Activated T-cell treated with anti-CD3 and anti-CD28 coated beads, Interleukin-2, amount 50 U/mL, for 4 hours (primary cell): ENCODE measurements at places on chromosomes 5 and 9. TPM values are rescaled to one million over a fixed set of nuclear protein-coding genes. Genes with fewer than 3 reads are reported as not detected.

DNA sequence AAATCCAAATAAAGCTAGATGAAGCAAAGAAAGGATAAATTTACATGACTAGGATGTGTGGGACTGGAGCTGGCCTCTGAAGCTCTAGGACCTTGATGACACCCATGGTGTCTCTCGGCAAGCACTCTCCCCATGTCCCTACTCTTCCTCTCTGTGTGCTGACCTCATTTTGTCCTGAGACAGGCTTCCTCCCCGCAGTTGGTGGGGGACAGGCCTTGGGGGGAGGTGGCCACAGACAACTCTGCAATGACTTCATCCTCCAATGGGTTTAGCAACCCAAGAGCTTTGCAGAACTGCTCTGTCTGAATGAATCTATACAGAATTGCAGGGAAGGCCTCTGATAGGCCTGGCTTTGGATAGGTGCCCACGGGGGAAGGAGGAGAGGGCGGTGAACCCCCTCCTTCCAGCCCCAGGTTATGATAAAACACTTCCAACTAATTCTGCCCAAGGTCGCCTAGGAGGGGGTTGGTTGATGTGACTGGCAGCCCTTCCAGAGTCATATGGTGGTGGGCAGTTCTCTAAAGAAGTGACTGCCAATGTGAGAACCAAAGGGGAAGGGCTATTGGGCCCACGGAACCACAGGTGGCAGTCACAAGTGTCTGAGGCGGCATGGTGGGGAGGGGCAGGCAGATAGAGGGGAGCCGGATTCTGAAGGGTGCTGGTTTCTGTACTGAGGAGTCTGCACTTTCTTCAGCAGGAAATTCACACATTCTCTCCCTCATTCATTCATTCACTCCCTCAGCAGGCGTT, 6.0 kb downstream of the SLC6A7 start:
- DNase-seq = no peak

GRCh38 chr5:24623031-24623430, 21.7 kb downstream of the CDH10 start:
- no peak for DNase-seq

GRCh38 chr5:146475190-146475780, 28.2 kb downstream of the TCERG1 start:
- no peak for DNase-seq

DNA sequence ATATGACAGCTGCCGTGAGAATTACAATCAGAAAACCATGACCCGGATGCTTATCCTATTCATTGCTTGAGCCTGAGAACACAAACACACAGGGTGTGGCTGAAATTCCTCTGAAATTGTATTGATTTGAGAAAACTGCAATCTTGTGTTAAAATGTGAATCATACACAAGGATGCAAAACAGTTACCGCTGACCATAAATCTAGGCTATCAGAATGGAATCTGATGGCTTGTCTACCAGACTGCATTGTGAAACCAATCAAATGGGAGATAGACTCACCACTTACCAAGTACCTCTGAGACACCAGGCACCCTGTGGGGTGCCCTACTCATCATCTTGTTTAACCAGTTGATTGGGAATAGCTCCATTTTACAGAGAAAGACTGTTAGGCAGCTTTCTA, 188.7 kb upstream of the MSX2 start:
- DNase-seq = no peak

SPATA31C1 gene
- not detected for total RNA-seq

GRCh38 chr9:16266648-16267276, 603.7 kb downstream of the BNC2 start:
- no peak for DNase-seq

GMCL2 gene
- total RNA-seq = not detected

DNA sequence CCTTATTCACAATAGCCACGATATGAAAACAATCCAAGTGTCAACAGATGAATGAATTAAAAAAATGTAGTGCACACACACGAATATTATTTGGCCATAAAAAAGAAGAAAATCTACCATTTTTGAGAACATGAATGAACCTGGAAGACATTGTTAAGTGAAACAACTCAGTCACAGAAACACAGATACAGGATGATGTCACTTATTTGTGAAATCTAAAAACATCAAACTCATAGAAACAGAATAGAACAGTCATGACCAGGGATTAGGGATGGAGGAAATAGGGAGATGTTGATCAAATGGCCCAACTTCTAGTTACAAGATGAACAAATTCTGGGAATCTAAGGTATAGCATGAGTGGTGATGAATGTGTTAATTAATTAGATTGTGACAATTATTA, 72.3 kb downstream of the MACIR start:
- no peak for DNase-seq

DNA sequence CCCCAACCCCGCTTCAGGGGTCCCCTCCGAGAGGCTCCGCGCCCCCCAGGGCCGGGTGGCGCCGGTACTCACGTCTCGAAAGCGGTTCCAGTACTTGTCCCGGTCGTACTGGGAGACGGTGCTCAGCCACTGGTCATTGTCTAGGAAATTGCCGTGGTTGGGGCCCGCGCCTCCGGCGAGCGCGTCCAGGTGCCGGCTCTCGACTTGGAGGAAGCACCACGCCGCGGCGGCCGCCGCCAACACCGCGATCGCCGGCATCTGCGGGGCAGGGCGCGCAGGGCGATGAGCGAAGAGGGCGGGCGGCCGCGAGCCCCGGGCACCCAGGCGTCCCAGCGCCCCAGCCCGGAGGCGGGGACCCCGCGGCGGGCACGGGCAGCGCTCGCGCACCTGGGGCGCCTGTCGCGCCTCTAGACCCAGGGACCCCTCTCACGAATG, 808 bp downstream of the SPOCK1 start:
- DNase-seq = no peak

PDE6A gene
- not detected for total RNA-seq
